CD4-positive, alpha-beta memory T cell (primary cell): ENCODE measurements at places on chromosomes 1 and 21.

GRCh38 chr1:227561241-227561907 is 2.0 kb upstream of the ZNF678 start:
- DNase-seq, result no peak

- DNase-seq, result no peak
Measured at GRCh38 chr1:162568802-162569201, 7.3 kb downstream of the UAP1 start.

DNA sequence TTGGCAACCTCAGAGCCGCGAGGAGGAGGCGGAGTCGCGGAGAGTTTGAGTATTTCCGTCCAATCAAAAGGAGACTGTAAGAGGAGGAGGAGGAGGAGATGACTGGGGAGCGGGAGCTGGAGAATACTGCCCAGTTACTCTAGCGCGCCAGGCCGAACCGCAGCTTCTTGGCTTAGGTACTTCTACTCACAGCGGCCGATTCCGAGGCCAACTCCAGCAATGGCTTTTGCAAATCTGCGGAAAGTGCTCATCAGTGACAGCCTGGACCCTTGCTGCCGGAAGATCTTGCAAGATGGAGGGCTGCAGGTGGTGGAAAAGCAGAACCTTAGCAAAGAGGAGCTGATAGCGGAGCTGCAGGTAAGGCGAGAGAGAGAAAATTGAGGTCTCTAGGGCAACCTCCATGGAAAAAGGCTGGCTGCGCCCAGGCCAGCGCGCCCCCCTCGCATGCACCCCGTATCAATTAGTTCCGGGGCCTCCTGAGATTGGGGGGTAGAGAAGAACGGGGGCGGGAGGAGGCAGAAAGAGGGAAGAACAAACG is at the start of gene PHGDH:
Gene PHGDH, plus strand, starts transcription at position 131 of the 538 bp plus-strand sequence. Its CDS starts 89 bp downstream, at position 220.
- peak; percentile 3 for DNase-seq

- no peak for DNase-seq
Measured at GRCh38 chr1:169486281-169487051, 722 bp upstream of the SLC19A2 start.

- no peak for DNase-seq
Measured at GRCh38 chr1:12170263-12170671, 3.5 kb downstream of the TNFRSF1B start.

- no peak for DNase-seq
Measured at GRCh38 chr1:2949966-2950925, 71.0 kb upstream of the ACTRT2 start.

GRCh38 chr1:29849038-29849750 is 612.9 kb downstream of the PTPRU start:
- DNase-seq, result peak; percentile 9

DNA sequence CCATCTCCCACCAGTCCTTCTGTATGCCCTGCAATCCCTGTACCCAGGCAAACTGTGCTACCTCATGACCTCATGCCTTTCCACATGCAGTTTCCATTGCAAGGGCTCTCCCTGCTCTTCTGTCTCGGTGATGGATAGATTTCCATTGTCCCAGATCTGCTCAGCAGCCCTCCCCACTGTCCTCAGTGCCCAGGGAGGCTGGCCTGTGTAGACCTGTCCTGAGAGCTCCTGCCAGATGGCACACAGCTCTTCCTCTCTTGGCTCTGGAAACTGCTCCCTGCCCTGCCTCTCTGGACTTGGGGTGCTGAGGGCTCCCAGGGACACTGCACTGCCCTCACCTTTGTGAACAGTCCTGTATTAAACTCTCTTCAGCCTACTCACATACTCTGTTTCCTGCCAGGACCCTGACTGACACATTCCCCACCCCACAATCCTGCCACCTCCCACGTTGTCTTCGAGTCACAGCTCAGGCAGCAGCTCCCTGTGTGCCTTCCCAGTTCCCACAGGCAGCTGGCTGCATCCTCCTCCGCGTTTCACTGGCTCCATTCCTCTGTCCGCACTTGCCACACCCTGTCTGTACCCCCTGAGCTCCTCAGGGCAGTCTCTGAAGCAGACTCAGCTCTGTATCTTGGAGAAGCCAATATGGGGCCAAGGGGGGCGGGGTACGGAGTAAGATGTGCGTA is 57.0 kb downstream of the SPATA46 start:
- DNase-seq, result no peak

GRCh38 chr1:211831558-211832323 is 1.2 kb upstream of the LPGAT1 start:
- DNase-seq, result no peak

DNA sequence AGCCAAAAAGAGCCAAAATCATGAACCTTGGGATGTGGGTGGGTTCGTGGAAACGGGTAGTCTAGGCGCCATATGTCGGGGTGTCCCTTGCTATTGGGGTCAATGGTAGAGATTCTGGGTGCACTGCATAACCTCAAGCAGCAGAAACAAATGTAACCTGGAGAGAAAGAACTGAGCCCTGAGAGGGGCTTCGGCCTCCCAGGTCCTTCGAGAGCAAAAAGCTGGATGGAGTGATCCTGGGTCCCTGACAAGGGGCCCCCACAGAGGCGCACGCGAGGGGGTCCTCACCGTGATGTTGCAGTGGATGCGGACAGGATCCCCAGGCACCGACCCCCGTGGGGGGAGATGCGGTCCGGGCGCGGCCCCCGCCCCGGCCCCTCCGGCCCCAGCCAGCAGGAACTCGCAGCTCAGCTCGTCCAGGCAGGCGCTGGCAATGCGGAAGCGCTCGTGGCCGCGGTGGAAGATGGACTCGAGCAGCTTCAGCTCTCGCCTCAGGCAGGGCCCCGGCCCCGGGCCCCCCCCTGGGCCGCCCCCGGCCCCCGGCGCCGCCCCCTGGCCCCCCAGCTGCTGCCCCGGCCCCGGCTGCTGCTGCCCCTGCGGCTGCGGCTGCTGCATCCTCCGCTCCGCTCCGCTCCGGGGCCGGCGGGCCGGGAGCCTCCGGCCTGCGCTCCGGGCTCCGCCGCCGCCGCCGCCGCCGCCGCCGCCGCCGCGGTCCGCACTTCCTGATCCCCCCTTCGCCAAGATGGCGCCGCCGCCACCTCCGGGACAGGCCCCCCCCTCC is at the start of gene UBE2Q1:
Gene UBE2Q1, minus strand, starts transcription at position 724 of the 781 bp plus-strand sequence. Its CDS starts 109 bp downstream, at position 615.
- no peak for DNase-seq

DNA sequence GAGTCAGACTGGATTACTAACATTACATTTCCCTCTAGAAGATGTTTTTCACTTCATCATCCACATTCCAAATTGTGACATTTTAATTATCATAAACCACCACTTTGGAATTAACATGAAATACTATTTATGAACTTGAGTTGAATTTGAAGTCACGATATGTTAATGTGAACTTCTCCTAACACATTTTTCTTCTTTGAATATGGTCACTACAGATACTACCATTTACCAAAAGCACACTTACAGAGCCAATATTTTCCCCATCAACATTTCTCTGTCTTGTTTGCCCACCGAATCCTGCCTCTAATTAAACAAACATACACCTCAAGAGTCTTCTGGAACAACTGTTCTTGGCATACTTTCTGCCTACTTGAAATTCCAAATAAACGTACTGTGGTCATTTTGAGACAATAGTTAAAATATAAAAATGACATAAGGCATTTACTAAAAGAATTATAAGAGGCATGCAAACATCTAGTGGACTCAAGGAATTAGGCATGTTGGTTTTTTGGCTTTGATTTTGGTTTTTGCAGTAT is 177.4 kb downstream of the AKT3 start:
- DNase-seq, result no peak

DNA sequence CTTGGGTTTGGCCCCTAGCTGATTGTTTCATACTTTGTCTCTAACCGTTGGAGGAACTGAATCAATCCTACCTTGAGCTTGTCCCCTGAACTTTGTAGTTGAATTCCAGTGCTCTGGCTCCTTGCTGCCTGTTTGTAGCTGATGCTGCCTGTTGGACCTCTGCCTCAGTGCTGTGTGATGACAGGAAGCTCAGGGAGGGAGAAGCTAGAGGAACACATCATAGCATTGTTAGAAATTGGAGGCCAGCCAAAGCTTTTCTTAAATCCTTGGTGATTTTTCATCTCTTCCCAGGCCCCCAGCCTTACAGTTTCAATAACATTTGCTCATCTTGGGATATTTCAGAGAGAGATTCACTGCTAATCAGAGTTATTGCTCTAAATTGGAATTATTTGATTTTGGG is 34.0 kb downstream of the MACF1 start:
- no peak for DNase-seq

DNA sequence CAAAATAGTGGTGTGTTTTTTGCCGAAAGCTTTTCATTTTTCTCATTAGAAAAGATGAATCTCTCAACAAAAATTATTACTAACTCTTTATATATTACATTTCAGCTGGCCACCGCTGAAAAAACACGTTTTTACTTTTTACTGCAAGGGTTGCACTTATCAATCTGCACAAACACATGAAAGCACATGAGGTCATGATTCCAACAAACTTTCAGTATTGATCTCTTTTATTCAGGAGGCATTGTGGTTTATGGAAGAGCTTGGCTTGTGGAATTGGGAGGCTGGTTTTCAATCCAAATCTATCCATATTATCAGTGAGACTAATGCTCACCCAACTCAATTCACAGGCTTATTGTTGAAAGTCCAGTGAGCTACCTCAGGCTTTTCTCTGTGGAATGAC is 20.6 kb upstream of the LPGAT1 start:
- DNase-seq, result no peak

DNA sequence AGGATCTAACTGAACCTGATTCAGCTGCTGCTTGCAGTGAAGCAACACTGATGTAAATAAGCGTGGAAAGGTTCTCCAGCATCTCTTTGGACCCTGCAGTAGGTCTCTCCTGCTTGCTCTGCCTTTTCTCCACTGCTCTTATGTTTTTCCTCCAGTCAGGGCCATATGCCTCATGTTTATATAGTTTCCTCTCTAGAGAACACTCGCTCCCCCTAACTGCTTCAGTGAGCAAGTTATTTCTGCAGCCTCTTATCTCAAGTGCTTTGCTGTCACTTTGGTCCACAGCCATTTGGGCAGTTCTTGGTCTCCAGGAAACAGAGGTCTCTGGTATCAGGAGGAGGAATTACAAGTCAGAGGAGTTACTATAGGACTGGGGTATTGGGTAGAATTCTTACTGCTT is 5.3 kb downstream of the PRUNE1 start:
- no peak for DNase-seq

GRCh38 chr1:12503709-12504108 is 114.3 kb downstream of the DHRS3 start:
- no peak for DNase-seq

- no peak for DNase-seq
Measured at GRCh38 chr1:87144316-87144895, 184.3 kb upstream of the LMO4 start.

- no peak for DNase-seq
Measured at GRCh38 chr1:219682788-219683187, 69.9 kb upstream of the ZC3H11B start.

DNA sequence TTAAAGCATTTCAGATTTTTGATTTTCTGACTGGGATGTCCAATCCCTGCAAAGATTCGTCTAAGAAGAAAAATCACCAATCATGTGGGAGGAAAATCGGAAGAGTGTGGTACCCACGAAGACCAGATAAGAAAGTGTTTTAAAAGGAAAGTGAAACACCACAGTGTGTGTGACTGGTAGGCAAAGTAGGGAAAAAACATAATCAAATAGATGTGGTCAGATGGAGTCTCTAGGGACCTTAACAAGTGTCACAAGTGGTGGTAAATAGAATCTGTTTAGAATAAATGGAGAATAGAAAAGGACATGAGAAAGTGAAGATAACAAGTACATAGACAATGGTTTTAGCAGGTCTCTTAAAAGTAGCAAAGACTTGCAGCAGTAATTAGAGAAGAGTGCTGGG is 154.6 kb downstream of the SLC30A10 start:
- DNase-seq, result no peak

DNA sequence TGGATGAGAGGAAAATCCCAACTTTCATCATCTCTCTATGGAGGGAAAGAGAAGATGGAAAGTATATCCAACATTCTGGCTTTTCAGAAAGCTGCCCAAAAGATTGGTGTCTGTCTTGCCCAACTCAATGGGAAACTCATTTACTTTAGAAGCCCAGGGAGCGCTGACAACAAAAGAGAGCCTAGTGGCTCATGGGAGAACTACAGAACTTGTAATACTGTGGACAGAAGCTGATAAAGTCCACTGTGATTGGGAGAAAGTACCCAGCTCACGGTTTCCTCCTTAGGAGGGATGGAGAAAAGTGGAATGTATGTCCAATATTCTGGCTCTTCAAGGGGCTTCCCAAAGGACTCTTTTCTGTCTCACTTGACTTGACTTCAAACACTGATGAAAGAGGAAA is 66.0 kb downstream of the RGS21 start:
- no peak for DNase-seq

- peak; percentile 39 for DNase-seq
Measured at GRCh38 chr1:204445860-204446412, 34.3 kb upstream of the PPP1R15B start.

DNA sequence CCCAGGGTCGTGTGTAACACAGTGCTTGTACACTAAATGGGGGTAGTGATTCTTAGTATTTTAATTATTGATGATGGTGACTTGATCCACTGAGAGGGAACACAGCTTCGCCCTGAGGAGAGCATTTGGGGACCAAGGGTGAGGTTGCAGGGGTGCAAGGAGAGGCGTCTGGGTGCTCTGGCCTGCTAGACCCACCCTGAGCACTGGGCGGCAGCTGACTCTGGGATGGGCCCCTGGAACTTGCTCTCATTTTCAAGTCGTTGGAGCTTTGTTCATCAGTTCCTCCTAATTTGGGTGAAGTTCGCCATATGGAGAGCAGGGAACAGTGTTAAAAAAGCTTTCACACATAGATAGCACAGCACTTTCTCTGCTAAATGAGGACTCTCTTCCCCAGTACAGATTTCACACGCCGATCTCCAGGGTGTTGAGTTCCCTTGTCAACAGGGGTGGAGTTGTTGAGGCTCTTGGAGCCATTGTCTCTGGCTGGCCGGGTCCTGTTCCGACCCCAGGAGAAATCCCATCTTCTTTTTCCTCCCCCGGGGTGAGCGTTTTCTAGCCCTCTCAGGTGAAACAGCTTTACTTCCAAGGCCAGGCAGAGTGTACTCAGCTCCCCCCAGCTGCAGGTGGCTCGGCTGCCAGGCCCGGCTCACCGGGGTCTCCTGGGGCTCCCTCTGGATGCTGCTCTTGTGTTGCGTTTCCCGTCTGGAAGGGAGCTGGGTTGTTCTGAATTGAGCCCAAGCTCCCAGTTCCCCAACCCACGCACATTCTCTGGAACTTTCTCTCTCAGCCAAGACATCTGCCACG is 367.4 kb downstream of the RPS6KC1 start:
- no peak for DNase-seq

GRCh38 chr1:173590557-173590956 is 12.3 kb downstream of the SLC9C2 start:
- no peak for DNase-seq
